ENCODE measurements at places on chromosomes 16 and 17.

- no peak for DNase-seq
Measured at GRCh38 chr16:58120234-58120633, 8.9 kb downstream of the CFAP20 start.

DNA sequence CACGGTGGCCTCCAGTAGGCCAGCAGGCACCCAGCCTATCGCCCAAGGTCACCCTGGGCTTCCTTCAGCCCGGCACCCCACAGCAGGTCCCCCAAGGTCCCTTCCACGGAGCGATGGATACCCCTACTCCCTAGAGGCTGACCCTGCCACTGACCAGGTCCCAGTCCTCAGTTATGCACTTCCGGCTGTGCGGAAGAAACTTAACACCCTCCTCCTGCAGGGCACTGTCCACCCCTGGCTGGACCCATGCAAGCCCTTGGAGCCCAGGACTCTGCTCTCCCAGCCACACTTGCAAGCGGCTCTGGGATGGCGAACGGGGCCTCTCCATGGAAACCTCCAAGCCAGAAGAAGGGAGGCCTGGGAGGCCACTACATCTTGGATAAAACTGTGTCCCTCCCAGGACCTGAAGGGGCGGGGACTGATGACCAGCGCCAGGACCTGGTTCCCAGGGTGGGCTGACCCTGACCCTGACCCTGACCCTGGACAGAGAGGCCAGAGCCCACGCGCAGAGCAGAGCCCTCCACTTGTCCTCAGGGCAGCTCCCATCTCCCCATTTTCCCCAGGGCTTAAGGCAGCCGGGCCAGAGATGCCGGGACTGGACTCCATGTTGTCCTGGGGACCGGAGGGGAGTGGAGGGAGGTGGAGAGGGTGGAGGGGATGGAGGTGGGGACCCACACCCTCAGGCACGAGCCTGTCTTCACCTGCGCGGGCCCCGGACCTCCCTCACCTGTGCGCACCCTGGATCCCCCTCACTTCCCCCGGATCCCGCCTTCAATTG lies 734 bp downstream of the CEP131 start:
- no peak for DNase-seq

DNA sequence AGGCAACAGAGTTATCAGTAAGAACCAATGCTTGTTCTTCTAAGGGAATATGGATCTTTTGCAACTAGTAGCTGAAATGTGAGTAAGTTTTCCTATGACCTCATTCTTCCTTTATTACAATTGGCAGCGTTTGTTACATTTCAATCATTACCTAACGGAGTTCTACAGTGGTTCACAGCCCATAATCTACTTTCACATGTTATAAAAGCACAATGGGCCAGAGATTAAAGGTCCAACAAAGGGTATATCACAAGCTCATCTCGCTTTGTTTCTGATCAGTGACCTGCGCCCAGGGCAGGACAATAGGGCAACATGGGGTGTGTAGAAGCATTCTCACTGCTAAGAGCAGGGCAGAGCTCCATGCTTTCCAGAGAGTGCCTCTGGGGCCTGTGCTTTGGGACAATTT lies 279.9 kb upstream of the DYNLRB2 start:
- no peak for DNase-seq

- DNase-seq: no peak
Measured at GRCh38 chr16:28042811-28043210, 20.7 kb downstream of the GSG1L start.

GRCh38 chr17:28282596-28282995 lies 36.4 kb upstream of the TMEM97 start:
- DNase-seq: no peak
